ENCODE measurements at places on chromosomes 13 and 19. TPM values are rescaled to one million over a fixed set of nuclear protein-coding genes. Genes with fewer than 3 reads are reported as not detected.

- no peak for DNase-seq
Observed at GRCh38 chr19:10246511-10246910, 5.5 kb upstream of the MRPL4 start.

DNA sequence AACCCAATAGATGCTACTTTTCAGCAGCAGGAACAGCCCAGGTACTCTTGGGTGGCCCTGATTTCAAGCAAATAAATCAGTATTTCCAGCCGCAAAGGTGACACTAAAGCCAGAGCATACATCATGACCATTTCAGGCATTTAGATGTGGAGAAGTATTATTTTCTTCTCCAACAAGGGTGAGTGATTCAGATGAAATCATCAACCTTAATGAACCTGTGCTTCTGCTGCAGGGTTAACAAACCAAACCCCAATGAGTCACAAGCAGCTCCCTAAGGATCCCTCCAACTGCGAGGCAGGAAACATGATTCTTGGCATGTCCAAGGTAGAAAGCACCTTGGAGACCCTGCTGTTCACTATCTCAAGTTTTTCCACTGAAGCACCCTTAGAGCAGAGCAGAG lies 32.7 kb downstream of the MBNL2 start:
- DNase-seq, result peak; percentile 92

DNA sequence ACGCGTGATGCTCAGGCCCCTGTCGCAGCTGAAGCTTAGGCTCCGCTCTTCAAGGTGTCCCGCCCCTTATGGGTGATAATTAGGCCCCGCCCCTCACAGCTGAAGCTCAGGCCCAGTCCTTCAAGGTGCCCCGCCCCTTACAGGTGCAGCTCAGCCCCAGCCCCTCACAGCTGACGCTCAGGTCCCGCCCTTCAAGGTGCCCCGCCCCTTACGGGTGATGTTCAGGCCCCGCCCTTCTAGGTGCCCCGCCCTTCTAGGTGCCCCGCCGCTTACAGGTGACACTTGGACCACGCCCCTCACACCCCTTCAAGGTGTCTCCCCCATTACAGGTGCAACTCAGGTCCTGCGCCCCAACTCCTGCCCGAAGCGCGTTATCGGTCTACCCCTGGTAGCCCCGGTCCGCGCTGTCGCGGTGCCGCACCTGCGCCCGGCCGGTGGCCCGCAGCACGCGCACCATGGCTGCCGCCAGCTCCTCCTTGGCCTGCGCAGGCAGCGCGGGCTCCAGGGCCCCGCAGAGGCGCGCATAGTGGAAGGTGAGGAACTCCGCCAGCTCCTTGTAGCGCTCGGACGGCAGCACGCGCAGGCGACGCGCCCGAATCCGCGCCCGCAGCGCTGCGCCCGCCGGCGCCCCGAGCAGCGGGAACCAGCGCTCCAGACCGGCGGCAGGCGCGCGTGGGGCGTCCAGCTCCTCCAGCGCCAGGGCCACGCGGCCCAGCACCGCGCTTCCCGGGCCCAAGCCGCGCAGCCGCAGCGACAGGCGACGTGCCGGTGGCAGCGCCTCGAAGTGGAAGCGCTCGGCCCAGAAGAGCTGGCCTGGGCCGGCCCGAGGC lies 7.3 kb downstream of the RASAL3 start:
- no peak for DNase-seq

GRCh38 chr19:3969435-3970312 lies 1.2 kb downstream of the DAPK3 start:
- peak; percentile 87 for DNase-seq

GRCh38 chr19:46839752-46840497 lies 10.7 kb downstream of the AP2S1 start:
- no peak for DNase-seq

KLK6 gene
- total RNA-seq, result 0.20 TPM

DNA sequence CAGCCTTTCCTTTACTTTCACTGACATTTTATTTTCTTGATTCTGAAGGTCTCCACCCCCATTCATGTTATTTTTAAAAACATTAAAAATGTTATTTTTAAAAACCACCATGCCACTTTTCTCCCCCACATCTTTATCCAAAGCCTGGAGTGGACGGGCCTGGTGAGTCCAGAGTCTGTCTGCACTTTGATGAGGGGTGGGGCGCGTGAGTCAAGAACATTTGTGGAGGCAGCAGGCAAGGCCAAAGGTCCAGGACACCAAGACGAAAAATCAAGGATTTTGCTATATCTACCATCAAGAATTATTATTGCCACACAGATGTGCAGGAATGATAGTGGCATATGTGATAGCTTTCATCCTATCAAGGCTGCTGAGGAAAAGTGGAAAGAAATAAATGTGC lies 224.9 kb downstream of the FGF9 start:
- DNase-seq, result no peak

NLRP5 gene
- total RNA-seq, result not detected

C1QTNF9B gene
- total RNA-seq, result 0.84 TPM

- DNase-seq, result no peak
Observed at GRCh38 chr19:926589-927350, 935 bp downstream of the ARID3A start.

- DNase-seq, result no peak
Observed at GRCh38 chr13:23279321-23279720, 98.5 kb downstream of the SGCG start.

USHBP1 gene
- total RNA-seq, result not detected

GRCh38 chr19:21256722-21257121 lies 72.5 kb downstream of the ZNF708 start:
- no peak for DNase-seq

BSPH1 gene
- not detected for total RNA-seq

GRCh38 chr13:20544201-20544923 lies 18.7 kb upstream of the CRYL1 start:
- no peak for DNase-seq

KLF12 gene
- 7.7 TPM for total RNA-seq

DNA sequence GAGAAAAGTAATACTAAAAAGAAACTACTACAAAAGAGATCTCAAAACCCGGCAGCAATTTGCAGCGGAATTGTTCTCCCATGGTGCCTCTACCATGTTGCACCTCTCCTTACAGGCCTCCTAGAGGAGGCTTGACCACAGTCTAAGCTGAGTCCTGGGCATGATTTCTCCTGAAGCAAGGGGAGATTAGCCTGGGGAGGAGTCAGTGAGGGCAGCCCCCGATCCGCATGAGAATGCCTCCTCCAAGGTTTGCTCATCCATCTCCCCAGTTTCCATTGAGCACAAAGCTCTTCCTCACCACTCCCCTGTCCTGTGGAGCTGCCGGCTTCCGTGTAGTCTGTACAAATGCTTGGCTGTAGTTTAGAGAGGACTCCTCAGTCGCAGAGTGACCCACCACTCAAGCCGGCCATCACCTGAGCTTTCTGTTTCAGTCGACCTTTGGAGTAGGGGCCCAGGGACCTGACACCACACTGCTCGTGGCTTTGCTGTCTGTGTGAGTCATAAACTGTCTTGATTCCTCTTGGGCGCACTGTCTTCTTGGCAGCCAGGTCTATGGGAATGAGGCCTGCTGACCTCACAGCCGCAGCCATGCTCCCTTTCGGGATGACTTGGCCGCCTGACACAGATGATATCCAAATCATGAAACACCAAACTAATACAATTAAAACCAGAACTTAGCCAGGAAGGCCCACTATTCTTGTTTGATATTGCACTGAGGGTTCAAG lies 72.3 kb downstream of the C1QTNF9 start:
- peak; percentile 66 for DNase-seq

LMO7 gene
- total RNA-seq, result 58.1 TPM

GRCh38 chr19:38617764-38618589 lies at the start of gene MAP4K1:
Gene MAP4K1, minus strand, starts transcription at chr19:38617953. Its CDS starts 58 bp downstream, at chr19:38617895.
- no peak for DNase-seq

PCDH17 gene
- total RNA-seq, result under 0.01 TPM

LACC1 gene
- total RNA-seq, result 2.6 TPM

C19orf12 gene
- total RNA-seq, result 34.3 TPM

MAMSTR gene
- total RNA-seq, result not detected

DNA sequence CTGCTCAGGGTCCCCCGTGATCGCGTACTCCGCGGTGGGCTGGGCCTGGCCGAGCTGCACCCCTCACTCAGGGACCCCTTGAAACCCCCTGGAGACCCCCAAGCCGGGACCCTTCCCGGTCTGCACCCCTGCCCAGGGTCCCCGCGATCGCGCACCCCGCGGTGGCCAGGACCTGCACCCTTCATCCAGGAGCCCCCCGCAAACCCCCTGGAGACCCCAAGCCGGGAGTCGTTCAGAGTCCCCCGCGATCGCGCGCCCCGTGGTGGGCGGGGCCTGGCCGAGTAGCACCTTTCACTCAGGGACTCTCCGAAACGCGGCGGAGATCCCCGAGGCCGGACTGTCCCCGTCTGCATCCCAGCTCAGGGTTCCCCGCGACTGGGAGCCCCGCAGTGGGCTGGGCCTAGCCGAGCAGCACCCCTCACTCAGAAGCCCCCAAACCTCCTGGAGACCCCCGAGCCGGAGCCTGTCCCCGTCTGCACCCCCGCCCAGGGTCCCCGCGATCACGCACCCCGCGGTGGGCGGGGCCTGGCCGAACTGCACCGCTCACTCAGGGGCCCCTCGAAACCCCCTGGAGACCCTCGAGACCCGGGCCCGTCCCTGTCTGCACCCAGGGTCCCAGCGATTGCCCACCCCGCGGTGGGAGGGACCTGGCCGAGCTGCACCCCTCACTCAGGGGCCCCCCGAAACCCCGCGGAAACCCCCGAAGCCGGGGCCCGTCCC lies 748 bp downstream of the LMNB2 start:
- DNase-seq, result no peak

- no peak for DNase-seq
Observed at GRCh38 chr13:72523593-72523992, 203.8 kb downstream of the MZT1 start.

TMEM255B gene
- not detected for total RNA-seq

GRCh38 chr19:41521931-41522555 lies 53.9 kb upstream of the CEACAM21 start:
- no peak for DNase-seq

DNA sequence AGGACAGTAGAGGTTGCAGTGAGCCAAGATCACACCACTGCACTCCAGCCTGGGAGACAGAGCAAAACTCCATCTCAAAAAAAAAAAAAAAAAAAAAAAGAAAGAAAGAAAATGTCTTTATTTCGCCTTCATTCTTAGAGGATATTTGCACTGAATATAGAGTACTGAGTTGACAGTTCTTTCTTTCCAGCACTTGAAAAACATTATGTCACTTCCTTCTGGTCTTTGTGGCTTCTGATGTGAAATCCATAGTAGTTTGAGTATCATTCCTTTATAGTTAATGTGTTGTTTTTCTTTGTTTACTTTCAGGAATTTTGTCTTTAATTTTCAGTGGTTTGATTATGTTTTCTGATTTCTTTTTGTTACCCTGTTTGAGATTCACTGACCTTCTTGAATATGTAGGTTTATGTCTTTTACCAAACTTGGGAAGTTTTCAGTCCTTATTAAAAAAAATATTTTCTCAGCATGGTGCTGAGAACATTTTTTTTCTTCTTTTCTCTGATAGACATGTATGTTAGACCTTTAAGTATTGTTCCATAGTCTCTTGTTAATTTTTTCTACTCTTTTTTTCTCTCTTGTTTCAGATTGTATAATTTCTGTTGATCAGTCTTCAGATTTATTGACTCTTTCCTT lies 50.1 kb downstream of the PCCA start:
- peak; percentile 22 for DNase-seq

FFAR1 gene
- not detected for total RNA-seq

LILRB4 gene
- not detected for total RNA-seq

GRCh38 chr19:19004144-19004543 lies 29.2 kb downstream of the SUGP2 start:
- no peak for DNase-seq

- peak; percentile 73 for DNase-seq
Observed at GRCh38 chr19:30682999-30683536, 310.9 kb downstream of the ZNF536 start.

GRCh38 chr13:112161521-112162301 lies 94.8 kb downstream of the SOX1 start:
- DNase-seq, result no peak

GRCh38 chr13:113298043-113298945 lies 1.3 kb downstream of the LAMP1 start:
- no peak for DNase-seq

ZNF556 gene
- 0.03 TPM for total RNA-seq

DNA sequence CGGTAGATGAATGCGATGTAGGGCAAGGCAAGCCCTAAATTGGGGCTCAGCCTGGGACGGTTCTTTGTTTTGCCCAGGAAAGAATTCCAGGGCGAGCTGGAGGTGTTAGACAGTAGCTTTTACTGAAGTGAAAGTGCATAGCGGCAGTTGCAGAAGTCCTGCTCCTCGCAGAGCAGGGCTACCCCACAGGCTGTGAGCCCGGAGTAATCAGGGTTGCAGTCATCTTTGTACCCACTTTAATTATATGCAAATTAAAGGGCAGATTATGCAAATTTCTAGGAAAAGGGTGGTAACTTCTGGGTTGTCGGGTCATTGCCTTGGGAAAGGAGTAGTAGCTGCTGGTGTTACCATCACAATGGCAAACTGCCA lies 30.5 kb downstream of the VAV1 start:
- no peak for DNase-seq

- peak; percentile 62 for DNase-seq
Observed at GRCh38 chr13:79448413-79448812, 32.5 kb upstream of the NDFIP2 start.

DNA sequence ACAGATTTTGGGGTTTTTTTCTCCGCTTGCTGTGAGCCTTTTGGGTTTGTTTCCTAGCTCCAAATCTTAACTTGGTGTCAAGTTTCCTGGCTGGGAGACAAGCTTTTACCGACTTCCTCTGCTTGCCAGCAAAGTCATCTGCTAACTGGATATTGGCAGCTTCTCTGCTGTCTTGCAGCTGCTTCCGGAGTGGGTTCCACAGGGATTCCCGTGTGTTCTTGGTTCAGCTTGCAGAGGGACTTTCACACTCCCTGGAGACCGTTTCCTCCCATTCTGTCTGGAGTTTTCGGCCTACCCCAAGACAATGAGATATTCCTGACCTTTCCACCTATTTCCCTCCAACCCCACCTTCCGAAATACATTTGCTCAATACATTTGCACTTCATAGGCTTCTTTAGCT lies 2.2 kb upstream of the COLGALT1 start:
- DNase-seq, result peak; percentile 88
